ENCODE measurements at places on chromosomes 12 and 14. TPM values are rescaled to one million over a fixed set of nuclear protein-coding genes. Genes with fewer than 3 reads are reported as not detected.

DNA sequence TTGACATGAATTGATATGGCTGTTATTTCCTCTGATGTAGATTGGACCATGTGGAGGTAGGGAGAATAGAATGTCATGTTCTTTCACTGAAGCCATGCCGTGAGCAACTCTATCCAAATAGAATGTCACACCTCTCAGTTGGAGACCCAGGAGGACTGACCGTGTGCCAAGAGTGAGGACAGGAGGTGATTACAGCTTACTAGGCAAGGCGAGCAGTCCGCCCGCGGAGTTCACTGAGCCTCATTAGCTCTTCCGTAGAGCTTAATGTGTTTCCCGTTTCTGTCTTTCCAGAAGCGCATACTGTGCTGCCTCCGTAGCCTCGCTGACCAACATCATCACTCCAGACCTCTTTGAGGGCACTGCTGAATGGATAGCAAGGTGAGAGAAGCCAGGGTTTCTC lies 45.6 kb downstream of the FNTB start:
- DNase-seq = no peak

- DNase-seq = no peak
Measured at GRCh38 chr12:21502164-21502496, 541 bp downstream of the GOLT1B start.

- no peak for DNase-seq
Measured at GRCh38 chr12:58416236-58416635, 474.9 kb downstream of the ATP23 start.

Gene TSFM
- total RNA-seq = 43.2 TPM

DNA sequence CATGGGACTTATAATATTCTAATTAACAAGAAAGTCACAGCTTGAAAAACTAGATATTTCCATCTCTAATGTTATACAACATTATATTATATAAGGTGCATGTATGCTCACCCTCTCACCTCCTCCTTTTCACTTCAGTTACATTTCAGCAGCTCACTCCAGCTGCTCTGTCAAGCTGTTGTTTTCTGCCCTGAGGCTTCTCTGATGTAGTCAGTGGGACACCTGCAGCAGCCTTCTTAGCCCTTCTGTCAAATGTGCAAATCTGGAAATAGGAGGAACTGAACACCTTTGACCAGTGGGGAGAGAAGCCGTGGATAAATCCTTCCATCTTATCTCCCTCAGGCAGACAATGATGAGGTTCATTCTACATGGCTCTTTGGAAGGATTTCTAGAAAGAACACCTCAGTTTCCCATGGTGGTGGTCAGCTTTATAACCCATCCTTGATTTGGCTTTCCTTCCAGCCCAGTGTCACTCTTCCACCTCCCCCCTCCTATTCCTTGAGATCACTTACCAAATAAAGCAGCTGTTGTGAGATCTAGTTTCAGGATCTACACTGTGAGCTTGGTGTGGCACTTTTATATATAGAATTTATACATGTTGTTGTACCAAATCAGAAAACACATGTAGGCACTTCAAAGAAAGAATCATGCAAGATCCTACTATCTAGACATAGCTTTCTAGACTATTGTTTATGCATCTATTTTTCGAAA lies 79.6 kb upstream of the STK38L start:
- no peak for DNase-seq

DNA sequence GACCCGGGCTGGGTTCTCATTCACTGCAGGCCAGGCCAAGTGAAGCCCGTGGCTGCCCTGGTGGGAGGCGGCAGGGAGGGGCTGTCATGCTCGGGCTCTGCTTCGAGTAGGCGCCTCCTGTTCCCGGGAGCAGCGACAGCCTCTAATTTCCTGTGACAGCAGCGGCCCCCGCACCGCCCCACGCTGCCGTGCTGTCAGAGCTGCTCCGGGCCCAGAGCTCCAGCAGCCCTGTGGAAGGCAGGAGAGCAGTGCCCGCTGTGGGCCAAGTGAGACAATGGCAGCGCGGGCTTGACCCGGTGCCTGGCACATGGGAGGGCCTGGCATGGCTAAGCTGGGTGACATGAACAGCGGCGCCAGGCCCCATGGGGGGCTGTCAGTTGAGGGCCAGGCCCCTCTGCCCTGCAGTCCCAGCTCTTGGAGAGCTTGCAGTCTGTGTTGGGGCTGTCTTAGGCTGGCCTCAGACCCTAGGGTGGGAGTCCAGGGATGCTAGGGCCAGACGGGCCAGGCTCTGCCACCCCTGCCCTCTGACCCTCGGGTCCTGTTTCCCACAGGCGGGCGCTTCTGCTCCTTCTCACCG lies 5.1 kb downstream of the TRMT61A start:
- DNase-seq = no peak

DNA sequence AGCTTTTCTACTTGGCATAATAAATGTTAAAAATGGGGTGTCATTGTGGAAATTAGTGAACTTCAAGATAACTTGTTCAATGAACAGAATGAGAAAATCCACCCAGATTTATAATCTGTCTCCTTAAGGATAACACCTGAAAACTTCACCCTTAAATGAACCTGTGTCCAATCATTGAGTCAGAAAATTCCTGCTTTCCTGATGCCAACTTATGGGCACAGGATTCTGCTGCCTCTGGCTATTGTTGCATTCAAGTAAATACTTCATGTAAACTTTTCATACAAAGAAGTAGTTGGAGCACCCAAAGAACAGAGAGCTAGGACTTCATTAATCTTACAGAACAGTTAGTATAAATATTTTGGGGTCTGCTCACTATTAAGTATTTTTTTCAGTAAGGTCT lies 98.9 kb upstream of the PLEKHA5 start:
- DNase-seq = no peak

DNA sequence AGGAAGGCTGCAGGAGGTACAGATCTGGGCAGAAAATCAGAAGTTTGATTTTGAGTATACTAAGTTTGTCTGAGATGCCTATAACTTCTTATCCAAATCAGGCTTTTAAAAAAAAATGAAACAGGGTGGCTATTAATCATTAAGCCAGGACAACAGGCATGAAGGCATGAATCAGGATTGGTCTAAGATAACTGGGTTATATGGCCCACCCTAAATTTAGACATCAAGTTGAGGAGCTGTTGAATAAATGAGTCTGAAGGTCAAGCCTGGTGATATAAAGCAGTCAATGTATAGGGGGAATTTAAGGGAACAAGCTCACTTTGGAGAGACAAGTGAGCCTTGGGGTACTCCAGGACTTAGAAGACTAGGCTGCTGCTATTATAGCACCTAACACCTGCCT lies 28.6 kb downstream of the NEK9 start:
- DNase-seq = no peak

Gene AVPR1A
- not detected for total RNA-seq

- DNase-seq = no peak
Measured at GRCh38 chr12:95358111-95359083, 115.6 kb upstream of the METAP2 start.

DNA sequence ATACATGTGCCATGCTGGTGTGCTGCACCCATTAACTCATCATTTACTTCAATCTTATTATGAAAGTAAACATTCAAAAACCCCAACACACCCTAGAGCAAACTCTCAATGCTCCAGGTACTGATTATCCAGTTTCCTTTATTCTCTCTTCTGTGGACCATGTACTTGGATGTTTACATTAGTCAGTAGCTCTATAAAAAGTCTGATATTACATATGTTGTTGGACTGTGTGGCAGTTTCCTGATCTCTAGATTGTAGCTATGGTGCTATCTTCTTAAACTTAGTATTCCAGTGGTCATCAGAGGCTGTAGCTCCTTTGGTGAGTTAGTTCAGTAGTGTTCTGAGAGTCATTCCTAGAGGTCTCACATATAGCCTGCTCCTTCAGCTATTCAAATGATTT lies 25.1 kb upstream of the ITGA5 start:
- DNase-seq = no peak

- no peak for DNase-seq
Measured at GRCh38 chr14:21087294-21088091, 11.0 kb downstream of the ZNF219 start.

Gene GDF11
- total RNA-seq = 5.0 TPM

Gene WSCD2
- total RNA-seq = not detected

DNA sequence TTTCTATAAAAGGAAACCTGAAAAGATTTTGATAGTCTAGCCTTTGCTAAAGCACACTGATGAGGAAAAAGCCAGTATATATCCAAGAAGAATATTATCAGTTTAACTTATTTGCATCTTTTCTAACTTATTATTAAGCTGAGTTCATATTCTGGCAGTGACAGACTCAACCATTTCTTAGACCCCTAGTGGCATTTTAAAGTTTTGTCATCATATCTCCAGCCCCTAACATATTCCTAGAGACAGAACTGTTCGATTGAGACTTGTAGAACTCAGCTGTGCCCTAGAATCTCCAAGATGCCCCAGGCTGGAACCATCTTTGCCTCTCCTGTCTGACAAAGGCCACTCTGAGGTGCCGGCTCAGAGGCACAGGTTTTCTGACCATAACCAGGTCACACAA lies 365.6 kb downstream of the NELL2 start:
- DNase-seq = no peak

Gene ALKBH1
- total RNA-seq = 14.4 TPM

GRCh38 chr14:94890785-94891184 lies 120.9 kb upstream of the GSC start:
- no peak for DNase-seq

GRCh38 chr14:100844082-100844408 lies 18.1 kb downstream of the MEG3 start:
- no peak for DNase-seq

- DNase-seq = no peak
Measured at GRCh38 chr14:25048170-25049016, 1.6 kb downstream of the STXBP6 start.

Gene NEUROD4
- total RNA-seq = not detected

Gene ZC3H10
- total RNA-seq = 11.4 TPM

Gene FOXN4
- not detected for total RNA-seq

Gene CLEC4D
- total RNA-seq = not detected

DNA sequence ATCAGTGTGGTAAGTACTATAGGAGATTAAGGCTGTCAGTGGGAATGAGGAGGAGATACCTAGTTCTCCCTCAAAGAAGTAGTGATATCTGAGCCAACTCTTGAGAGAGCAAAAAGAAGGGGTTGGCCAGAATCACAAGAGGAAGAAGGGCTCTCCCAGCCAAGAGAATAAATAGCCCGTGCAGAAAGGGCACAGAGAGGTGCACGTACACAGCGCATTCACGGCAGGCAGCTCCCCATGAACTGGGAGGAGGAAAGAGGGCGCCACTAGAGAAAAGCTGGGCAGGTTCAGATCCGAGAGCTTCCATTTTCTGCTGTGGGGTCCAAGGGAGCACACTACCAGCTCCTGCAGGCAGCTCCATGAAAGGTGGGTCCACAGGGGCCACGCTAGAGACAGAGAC lies 59.9 kb downstream of the PPP2R5E start:
- DNase-seq = no peak

DNA sequence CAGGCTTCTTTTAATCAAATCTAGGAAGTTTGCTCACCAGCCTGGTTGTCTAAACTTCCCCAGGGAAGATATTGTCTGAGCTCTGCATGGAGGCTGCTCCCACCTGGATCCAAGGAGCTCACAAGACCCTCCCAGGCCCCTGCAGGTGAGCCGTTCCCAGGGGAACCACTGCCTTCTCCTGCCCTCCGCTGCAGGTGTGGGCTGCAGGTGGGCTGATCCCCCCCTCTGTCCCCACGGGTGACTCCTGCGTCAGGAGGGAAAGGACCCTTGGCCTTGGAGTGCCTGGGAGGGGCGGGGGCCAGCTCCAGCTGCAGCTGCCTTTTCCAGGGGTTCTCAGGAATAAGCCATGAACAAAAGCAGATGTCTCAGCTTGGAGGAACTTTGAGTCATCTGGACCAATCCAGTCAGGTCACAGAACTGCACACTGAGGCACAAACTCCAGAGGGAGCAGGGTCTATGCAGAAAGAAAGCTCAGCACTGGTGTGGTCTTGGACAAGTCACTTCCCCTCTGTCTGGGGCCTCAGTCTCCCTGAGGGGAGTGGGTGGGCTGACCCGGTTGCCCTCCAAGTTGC lies 246.6 kb upstream of the RTL1 start:
- no peak for DNase-seq

GRCh38 chr12:84070292-84070691 lies 842.3 kb downstream of the SLC6A15 start:
- no peak for DNase-seq

GRCh38 chr12:6773590-6774351 lies 1.5 kb downstream of the LAG3 start:
- peak; percentile 62 for DNase-seq

GRCh38 chr14:75979648-75980565 lies 1.9 kb downstream of the TGFB3 start:
- DNase-seq = no peak

- DNase-seq = no peak
Measured at GRCh38 chr14:23013054-23013748, 3.3 kb upstream of the C14orf93 start.

Gene MSRB3
- total RNA-seq = 1.2 TPM

DNA sequence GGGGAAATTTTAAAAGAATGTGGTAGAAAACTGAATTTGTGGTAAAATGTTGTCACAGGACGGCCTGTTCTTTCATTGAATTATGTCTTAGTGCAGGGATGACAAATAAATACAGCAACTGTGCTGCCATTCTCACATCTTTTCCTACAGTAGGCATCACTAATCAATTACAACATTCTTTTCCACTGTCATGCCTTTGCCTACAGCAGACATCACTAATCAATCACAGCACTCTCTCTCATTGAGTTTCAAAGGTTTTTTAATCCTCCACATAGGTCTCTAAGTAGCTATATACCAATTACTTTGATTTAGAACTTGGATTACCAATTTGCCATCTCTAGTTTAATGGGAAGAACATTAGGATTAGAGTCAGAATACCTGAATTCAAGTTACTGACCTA lies 30.1 kb downstream of the NTF3 start:
- DNase-seq = no peak

Gene SERPINA12
- total RNA-seq = not detected

DNA sequence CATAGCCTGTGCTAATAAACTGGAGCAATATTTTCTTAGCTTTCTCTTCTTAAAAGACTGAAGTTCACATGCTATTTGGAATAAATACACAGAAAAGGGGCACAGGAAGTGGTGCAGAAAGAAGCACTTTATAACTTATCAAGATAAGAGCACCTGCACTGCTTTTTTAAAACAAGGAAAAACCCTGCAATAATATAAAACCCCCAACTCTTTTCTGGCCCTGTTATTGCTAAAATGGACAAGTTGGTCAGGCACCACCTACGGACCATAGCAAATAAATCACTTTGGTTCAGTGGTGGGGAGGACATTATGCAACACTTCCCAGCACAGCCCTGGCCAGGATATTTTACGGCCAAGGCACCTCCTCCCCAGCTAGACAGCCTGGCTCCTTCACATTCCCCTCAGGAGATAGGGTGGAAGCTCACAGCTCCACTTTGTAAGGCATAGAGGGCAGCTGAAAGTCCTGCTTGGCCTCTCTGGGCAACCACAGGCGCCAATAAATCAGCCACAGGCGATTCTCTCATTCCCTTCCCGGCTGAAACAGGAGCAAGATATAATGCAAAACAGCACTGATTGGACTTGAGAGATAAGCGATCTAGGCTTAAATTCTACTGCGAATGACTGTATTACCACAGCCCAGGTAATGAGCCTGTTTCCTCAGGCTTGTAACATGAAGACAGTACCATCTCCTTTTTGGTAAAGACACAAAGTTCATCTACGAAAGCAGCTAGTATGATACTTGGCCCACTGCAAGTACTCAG lies 2.0 kb downstream of the ZBTB25 start:
- DNase-seq = no peak

GRCh38 chr14:96363751-96364336 lies 518 bp downstream of the GSKIP start:
- DNase-seq = no peak
